HEK293T (cell line): ENCODE measurements at places on chromosomes 1 and 21.

DNA sequence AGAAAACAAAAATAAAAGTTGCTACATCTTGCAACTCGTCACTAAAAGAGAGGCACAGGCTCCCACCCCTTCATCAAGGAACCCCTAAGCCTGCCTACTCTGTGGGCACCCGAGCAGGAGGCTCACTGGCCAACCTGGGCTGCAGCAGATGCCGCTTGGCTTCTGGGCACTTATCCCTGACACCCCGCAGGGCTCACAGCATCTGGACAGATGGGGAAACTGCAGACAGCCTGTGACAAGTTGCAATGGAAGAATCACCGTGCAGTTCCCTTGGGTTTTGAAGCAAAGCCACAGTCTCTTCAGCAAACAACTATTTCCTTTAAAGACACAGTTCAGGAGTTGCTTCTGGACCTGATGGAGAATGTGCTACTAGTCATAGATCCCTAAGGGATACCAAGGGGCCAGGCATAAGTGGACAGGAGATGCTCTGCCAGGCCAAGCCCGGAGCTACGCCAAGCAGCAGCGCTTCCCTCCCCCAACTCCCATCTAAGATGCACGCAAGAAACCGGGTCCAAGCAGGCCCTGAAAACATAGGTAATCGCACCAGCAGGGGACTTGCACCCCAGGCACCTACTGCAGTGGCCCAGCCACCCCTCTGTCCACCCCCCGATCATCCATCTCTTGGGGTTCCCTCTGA, 170.6 kb downstream of the NPHP4 start:
- DNase-seq, result no peak

DNA sequence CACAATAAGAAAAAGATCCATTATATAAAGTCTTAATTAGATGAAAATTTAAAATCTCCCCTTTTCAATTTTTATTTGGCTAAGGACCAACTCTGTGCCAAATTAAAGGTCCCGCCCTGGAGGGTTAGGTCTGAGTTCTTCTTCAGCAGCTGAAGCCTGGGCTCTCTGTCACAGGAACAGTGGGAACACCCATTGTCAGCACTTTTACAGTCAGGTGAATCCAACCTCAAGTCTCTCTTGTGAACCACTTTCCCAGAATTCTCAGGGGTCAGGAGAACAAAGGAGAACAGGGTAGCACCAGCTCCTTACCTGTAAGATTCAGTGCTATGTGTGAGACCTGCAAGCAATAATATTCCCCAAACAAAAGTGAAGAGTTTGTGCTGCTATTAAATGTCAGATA, 25.1 kb upstream of the HJV start:
- DNase-seq, result no peak

- no peak for DNase-seq
These were observed at the start of gene SPRR1B for GRCh38 chr1:153030895-153031294. Gene SPRR1B (plus strand): TSS chr1:153031203. CDS start chr1:153032346, 1,143 bp downstream.

- no peak for DNase-seq
These were observed 8.2 kb downstream of the SYT2 start for GRCh38 chr1:202702088-202702487.

- DNase-seq, result no peak
These were observed 150.8 kb downstream of the FASLG start for GRCh38 chr1:172809750-172810149.

DNA sequence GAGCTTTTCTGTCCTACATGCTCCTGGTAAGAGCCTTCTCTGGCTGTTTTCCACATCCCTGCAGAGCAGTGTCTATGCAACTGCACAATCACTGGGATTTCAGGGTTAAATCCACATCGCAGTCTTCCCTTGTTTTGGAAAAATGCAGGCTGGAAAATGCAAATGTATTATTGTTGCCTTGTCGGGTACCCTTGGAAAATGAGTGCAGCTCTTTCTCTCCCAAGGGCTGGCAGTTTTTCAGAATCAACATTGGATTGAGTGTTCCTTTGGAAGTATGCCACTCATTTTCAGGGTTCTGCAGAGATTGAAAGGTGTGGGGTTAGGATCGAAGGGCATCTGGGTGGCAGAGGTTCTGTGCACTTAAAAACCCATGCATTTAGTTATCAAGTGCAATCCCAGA, 3.2 kb downstream of the NOS1AP start:
- DNase-seq, result no peak

- peak; percentile 65 for DNase-seq
These were observed 2.2 kb downstream of the PALMD start for GRCh38 chr1:99648107-99648506.

- no peak for DNase-seq
These were observed 55.5 kb upstream of the RGS5 start for GRCh38 chr1:163258181-163258580.

GRCh38 chr1:56911098-56911938, 54.5 kb downstream of the C8B start:
- no peak for DNase-seq

DNA sequence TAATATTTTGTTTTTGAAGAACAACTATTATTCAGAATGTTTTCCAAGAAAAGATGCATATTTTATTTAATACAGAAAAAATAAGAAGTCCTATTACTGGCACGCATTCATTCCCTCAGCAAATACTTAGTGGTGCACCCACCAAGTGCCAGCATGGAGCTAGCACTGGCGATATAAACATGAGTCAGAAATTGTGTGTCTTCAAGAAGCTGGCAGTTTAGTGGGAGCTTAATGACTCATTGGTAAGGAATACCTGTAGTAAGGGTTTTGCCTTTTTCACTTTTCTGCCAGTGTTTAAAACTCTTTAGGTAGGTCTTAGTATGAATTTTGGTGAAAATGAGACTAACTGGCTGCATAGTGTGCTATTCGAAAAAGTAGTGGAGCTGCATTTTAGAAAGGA, 6.3 kb downstream of the MAGI3 start:
- DNase-seq, result no peak

- no peak for DNase-seq
These were observed 484.1 kb upstream of the NFIA start for GRCh38 chr1:60598041-60598910.

DNA sequence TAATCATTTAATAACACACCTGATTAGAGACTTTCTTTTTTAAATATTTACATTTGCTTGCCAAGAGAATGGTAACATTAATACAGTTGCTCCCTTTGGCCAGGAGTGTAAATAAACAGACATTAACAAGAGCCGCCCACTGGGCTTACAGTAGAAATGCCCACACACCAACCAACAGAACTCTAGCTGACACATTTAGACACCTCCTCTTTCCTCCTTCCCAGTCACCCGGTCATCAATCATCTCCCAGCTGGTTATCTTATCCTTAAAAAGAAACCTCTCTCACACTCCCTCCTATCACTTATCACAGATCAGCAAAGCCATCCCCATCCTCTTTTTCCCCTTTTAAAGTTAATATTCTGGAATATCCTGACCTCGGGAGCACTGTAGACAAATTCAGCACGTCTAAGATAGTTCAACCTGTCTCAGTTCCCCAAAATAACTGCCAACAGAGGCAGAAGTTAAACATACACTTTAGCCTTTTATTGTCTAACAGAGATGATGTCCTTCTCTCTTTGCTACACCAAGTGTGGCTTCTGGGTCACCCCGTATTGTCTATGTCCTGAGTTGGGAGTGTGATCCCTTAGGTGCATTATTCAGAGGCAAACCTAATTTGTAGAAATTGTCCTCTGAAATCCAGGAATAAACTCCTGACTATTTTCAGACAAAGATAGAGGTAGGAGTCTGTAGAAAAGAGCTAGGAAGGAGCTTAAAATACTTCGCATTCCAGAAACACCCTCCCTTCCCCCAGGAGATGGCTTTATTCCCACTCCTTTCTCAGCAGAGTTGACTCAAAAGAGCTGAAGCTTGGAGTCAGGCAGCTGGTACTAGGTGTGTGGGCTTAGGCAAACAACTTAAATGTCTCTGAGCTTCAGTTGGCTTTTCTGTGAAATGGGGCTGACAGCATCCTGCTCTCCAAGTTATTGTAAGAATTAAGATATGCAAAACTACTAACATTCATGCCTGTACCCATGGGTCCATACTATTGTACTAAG, 8.8 kb downstream of the MYCL start:
- DNase-seq, result no peak

DNA sequence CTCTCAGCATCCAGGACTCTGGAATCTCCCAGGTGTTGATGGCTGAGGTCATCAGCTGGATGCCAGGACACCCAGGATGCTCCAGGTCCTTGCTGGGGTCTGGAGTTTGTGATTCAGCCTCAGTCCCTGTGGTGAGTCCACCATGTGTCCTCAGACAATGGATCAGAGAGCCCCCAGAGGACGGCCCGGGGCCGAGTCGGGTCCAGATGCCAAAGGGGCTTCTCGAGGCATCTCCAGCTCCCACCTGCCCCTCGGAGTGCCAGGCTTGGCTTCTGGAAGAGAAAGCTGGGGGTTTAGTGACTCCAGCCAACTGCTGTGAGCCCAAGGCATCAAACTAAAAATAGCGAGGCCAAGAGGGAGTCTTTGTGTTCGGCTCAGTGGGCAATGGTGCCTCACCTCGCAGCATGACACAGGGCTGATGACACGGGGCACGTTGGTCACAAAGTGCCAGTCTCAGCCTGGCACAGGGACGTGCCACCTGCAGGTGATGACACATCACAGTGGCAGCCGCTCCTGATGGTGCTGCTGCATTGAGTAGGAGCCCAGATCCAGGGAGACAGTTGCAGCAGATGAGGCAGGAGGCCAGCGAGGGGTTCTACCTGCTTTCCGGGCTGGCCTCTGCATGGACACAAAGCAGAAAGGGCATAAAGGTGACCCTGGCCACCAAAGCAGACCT, 10.6 kb downstream of the PDE9A start:
- no peak for DNase-seq

GRCh38 chr1:160887071-160887470, 2.1 kb upstream of the ITLN1 start:
- no peak for DNase-seq

DNA sequence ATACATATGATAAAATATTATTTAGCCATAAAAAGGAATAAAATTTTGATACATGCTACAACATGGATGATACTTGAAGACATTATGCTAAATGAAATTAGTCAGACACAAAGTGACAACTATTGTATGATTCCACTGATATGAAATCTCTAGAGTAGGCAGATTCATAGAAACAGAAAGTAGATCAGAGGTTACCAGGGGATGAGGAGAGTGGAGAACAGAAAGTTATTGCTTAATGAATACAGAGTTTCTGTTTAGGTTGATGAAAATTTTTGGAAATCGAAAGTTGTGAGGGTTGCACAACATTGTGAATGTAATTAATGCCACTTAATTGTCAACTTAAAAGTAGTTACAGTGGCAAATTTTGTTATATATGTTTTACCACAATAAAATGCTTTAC, 315.7 kb upstream of the USP25 start:
- DNase-seq, result no peak

GRCh38 chr1:109252893-109253802, 3.8 kb downstream of the CELSR2 start:
- no peak for DNase-seq

- DNase-seq, result no peak
These were observed 6.4 kb downstream of the PADI3 start for GRCh38 chr1:17255336-17255735.

- DNase-seq, result no peak
These were observed 24.1 kb downstream of the ACTA1 start for GRCh38 chr1:229409616-229410369.

DNA sequence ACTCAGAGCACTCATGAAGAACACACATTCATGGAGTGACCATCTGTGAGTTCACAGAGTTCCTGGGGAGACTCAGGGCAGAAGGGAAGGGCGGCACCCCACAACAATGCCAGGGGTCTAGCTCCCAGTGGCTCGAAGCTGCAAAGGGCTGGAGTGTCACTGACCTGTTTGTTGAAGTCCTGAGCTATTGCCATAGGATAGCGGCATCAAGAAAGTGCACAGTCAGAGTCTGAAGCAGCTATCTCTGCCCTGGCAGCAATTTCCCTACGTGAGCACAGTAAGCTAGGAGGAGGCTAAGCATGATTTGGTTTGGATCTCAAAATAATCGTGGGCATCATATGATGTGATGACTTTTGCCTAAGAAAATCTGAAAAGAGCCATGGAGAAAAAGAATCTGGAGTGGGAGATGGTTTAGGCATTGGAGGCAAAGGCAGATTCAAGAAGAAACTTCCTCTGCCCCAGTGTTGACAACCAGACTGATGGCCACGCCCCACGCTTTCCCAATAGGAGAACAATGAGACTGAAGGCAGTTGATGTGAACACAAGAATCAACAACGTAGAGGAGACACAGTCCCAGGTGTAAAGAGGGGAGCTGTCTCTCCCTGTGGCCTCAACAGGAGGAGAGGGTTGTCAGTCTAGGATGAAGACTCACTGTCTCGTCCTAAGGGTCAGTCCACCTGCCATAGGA, 100.0 kb upstream of the SLC25A33 start:
- DNase-seq, result no peak

- DNase-seq, result no peak
These were observed 5.3 kb upstream of the CELSR2 start for GRCh38 chr1:109243860-109244552.

GRCh38 chr1:195495720-195496635, 1112.3 kb downstream of the KCNT2 start:
- no peak for DNase-seq

- no peak for DNase-seq
These were observed 129.5 kb upstream of the PRMT6 start for GRCh38 chr1:106926803-106927582.

DNA sequence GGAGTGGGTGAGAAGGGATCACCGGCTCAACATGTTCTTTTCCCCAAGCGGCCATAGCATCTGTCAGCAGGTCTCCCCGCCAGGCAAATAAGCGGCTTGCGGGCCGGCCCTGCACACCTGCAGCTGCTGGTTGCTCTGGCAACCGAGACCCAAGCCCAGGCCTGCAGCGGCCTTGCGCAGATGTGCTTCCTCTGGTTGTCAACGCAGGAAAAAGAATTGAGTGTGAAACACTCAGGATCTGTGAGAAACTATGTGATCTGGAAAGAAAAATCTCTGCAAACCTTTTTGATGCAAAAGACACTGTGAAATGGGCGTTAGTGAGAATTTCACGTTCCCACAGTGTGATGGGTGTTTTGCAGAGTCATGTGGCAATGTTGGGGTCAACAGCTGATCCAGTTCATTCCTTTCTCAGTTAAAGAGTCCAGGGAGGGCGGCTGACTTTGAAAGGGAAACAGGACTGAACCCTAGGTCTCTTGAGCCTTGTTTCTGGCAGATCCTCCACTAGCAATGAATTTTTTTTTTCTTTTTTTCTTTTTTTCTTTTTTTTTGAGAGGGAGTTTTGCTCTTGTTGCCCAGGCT, 28.4 kb downstream of the TOMM20 start:
- no peak for DNase-seq

- DNase-seq, result no peak
These were observed 30.9 kb downstream of the FAM163A start for GRCh38 chr1:179774000-179774399.
